ENCODE measurements at places on chromosomes 11 and 22. TPM values are rescaled to one million over a fixed set of nuclear protein-coding genes. Genes with fewer than 3 reads are reported as not detected.

Gene MPPED1
- total RNA-seq = not detected

DNA sequence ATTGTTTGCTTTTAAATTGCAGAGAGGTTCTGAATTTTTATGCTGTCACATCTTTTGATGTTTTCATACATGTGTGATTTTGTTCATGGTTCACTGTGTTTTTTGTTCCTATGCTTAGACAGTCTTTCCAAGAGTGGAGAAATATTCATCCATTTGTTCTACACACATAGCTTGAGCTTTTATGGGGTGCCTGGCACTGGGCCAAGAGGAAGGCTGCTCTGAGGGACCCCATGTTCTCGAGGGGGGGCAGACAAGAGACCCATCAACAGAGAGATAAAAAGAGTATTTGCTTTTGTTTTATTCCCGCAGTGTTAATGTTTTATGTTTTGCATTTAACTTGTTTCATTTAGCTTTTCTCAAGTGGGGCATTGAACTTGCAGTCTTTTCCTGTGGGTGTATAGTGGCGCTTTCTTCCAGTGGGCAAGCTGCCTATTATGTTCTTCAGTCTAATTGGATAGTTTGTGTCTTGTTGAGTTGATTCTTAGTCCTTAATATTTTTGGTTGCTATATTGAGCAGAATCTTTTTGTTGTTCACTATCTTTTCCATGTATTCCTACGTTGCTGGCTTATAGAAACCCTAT, 57.7 kb downstream of the CABIN1 start:
- no peak for DNase-seq

DNA sequence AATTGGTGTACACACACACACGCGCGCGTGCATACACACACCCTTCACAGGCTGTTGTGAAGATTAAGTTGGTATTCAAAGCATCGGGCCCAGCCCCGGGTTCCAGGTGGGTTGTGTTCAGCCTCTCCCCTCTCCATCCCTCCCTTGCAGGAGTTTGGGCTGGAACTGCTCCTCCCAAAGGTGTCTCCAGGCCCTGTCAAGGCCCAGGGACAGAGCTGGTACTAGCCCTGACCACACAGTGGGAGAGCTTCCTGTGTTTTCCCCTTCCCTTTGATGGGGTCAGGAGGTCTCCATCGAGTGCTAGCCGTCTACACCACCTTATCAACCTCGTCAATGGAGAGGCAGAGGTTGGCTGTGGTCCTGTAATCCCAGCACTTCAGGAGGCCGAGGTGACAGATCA, 36.5 kb upstream of the CSNK1E start:
- no peak for DNase-seq

Gene TPST2
- 17.3 TPM for total RNA-seq

Gene MUC6
- not detected for total RNA-seq

Gene ZBTB16
- not detected for total RNA-seq

Gene GNAZ
- total RNA-seq = 6.4 TPM

- peak; percentile 2 for DNase-seq
Observed at GRCh38 chr11:134139873-134140331, 71.0 kb downstream of the JAM3 start.

Gene OR52H1
- total RNA-seq = not detected

- peak; percentile 43 for DNase-seq
Observed at GRCh38 chr11:77619576-77620198, 17.9 kb downstream of the CLNS1A start.

GRCh38 chr22:19719050-19719482, 4.3 kb upstream of the GP1BB start:
- DNase-seq = no peak

DNA sequence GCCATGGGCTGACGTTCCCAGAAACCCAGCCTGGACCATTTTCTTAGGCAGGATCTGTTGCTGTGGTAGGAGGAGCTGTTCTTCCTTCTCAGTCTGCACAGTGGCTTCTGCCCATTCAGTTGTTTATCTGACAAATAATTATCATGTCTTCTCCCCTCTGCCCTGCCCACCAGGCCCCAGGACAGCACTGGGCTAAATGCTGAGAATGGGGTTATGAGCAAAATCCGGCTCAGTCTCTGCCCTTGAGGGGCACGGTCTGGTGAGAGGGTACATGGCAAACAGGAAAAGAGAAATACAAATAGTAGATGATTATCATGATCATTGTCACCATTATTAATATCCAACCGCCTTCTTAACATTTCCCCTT, 42.9 kb downstream of the C11orf96 start:
- DNase-seq = no peak

Gene CNIH2
- total RNA-seq = not detected

Gene NEFH
- not detected for total RNA-seq

Gene RAB38
- 12.7 TPM for total RNA-seq

- DNase-seq = no peak
Observed at GRCh38 chr11:85709941-85710702, 24.1 kb upstream of the CCDC89 start.

- DNase-seq = no peak
Observed at GRCh38 chr11:14751975-14752407, 108.4 kb downstream of the PDE3B start.

- no peak for DNase-seq
Observed at GRCh38 chr11:132106096-132106982, 735.9 kb downstream of the NTM start.

Gene C11orf21
- total RNA-seq = not detected

DNA sequence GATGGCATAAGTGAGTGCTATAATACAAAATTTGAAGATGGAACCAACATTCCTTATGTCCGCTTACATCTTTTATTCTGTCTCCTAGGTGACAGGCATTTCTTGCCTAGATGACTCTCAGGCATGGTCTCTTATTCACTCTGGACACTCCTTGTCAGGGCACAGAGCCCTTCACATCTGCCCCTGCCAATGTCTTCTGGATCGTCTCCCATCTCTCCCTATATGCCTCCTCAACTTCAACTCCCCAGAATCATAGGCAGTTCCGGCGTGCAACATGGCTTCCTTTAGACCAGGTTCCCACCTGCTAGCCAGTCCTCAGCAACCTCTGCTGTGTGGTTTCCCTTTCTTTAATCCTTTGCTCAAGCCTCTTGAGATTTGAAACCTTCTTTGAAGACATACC, 300.9 kb downstream of the TENM4 start:
- DNase-seq = no peak

Gene OR8D1
- total RNA-seq = not detected

Gene OR52I1
- not detected for total RNA-seq

- DNase-seq = no peak
Observed at GRCh38 chr11:907668-908067, 2.9 kb downstream of the CHID1 start.

Gene CRYBB3
- total RNA-seq = not detected

Gene OR5B21
- total RNA-seq = not detected

DNA sequence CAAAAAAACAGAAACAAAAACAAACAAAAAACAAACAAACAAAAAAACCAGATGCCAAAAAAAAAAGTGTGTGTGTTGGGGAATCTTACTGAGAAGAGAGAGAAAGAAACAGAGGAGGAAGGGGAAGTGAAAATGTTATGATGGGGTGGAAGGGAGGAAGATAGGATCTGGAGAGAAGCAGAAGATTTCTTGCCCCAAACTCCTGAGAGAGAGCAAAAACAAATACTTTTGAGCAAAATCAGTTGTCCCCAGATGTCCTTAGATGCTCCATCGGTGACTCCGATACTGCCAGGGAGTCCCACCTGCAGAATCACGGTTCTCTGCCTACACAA, 19.9 kb upstream of the GRAMD1B start:
- DNase-seq = no peak

GRCh38 chr22:42732081-42732480, 11.4 kb upstream of the A4GALT start:
- no peak for DNase-seq

Gene CFAP68
- total RNA-seq = 39.5 TPM

Gene GSTT4
- not detected for total RNA-seq

GRCh38 chr11:68269414-68270081, 2.2 kb downstream of the C11orf24 start:
- no peak for DNase-seq

GRCh38 chr11:80748207-80748925, 1307.5 kb upstream of the TENM4 start:
- DNase-seq = no peak

Gene CDKN1C
- total RNA-seq = 12.8 TPM

DNA sequence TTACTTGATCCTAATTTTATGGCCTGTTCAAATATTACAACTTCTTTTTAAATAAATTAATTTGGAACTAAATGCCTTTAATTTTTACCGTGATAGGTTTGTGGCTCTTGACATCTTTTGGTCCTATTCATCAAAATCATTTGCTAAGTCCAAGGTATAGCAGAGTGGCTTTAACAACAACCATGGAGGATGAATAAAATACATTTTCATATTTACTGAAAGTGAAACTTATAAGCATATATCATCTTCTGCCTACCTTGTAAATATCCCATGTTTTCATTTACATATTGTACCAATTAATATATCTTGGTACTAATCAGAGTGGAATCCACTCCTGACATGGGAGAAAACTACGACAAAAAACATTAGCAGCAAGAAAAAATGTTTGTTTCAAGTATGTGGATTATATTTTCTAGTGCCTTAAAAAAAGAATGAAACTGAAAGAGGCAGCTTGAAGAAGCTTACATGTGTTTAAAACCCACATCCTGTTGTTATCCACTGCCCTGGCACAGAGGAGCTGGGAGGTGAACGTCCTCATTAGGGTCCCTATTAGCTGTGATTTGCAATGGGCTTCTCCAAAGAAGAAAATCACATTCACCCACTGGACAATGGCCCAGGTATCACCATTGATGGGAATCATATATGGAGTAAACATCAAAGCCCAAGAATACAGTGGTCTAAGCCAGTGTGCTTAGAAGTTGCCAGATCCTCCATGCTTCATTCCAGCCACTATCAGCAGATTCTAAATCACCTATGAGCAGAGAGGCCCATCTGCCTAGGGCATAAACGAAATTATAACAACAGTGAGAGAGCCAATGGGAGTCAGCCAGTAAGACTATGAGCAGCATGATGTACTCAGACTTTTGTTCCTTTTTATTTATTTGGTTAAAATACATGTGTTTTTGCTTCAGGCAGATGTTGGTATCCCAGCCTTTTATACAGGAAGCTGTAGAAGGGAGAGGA, 84.7 kb downstream of the MAML2 start:
- no peak for DNase-seq

DNA sequence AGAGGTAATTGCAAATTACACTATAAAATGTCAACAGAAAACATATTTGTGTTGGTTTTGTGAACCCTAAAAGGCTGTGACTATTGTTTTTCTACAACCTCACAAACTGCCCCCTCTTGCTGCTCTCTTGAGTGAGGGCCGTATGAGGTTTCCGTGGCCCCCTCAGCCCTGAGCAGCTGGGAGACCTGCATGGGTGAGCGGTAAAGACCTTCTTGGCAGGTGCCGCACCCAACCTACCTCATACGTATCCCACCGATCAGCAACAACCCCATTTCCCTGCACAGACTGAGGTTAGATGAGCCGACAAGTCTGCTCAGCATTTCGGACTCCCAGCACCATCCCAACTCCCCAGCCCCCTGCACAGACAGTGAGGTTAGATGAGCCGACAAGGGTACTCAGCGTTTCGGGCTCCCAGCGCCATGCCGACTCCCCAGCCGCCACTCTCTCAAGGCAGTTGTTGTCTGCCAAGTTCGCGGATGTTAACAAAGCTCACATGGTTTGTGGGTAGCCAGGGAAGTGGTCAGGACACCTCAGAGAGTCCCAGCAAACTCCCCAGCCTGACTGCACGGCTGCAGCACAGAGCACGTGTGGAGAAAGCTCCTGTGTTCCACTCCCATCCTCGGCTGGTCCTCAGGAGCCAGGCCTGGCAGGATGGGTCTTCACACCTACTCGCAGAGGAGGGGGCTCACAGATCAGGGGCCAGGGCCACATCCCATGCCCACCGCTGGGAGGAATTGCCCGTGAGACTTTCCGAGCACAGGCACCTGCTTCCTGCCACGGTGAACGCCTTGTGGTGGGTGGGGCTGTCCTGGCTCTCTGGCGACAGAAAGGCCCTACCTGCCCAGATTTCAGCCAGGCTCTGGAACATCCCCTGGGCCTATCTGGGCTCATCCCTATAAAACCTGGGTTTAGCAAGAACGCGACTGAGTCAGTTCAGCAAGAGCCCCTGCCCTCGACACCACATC, 502.9 kb downstream of the BRD1 start:
- DNase-seq = no peak

DNA sequence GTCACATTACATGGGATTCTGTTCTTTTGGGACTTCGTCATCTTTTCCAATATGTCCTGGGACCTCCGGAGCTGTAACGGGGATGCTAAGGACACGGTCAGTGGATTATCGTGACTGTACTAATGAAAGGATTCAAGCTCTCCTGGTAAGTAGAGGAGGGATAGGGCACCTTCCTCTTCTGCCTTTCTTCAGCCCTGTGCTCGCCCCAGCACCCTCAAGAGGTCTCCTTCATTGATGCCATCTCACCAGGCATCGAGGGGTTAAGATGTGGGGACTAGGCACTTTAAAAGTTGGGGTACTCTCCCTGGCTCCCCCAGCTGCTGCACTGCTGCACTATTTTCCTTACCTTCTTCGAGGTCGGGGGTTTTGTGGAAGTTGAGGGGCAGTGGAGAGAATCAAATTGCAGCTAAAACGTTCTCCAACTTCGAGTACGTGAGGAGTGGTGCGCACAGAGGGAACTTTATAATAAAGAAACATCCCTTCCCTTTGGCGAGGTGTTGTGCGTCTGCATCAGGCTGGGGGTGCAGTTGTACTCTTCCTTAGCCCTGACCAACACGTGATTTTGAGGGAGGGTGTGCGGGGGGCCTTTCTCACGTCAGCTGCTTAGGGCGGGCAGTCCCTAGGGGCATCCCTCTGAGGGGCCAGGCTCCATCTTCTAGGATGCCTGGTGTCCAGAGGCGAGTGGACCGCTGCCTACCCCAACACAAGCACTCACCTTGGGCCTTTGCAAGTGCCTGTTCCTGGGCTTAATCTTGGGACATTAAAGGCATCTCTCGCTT, 96.1 kb downstream of the GRAMD1B start:
- no peak for DNase-seq

DNA sequence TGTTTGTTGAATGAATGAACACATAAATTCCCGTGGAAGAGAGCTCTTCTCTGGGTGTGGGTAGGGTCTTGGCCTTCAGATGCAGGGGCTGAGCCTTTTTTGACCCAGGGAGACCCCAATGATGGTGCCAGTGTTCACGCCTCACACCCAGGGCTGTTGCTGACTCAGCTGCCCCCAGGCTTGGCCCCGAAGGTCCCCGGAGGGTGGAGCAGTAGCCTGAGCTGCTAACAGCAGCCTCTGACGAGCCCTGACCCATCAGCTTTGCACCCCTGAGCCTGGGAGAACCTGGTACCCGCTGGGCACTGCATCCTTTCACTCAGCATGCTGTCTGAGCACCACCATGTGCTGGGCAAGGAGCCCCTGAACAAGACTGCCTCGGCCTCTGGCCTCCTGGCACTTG, 23.9 kb downstream of the NFAM1 start:
- DNase-seq = no peak
